Tracheal epithelial cell (primary cell): ENCODE measurements at places on chromosomes 4 and X. TPM values are rescaled to one million over a fixed set of nuclear protein-coding genes. Genes with fewer than 3 reads are reported as not detected.

The GNRHR gene
- 0.43 TPM in 1 of 2 replicates, not detected in the other for total RNA-seq

The CD38 gene
- total RNA-seq: under 0.01 and 0.21 TPM in 2 replicates

The PRSS12 gene
- 11.8 and 24.1 TPM in 2 replicates for total RNA-seq

The C4orf46 gene
- 2.8 and 5.1 TPM in 2 replicates for total RNA-seq

The TMEM271 gene
- not detected in 2 replicates for total RNA-seq

The MTMR8 gene
- total RNA-seq: 0.21 and 0.72 TPM in 2 replicates

The NAP1L2 gene
- 0.24 and 0.43 TPM in 2 replicates for total RNA-seq

The RAB41 gene
- not detected in 2 replicates for total RNA-seq

The BBS12 gene
- total RNA-seq: 3.1 and 4.0 TPM in 2 replicates

The PLK4 gene
- 2.4 and 6.6 TPM in 2 replicates for total RNA-seq

The TENM3 gene
- total RNA-seq: 1.5 and 1.7 TPM in 2 replicates

The NEUROG2 gene
- not detected in 2 replicates for total RNA-seq

The VCX3B gene
- total RNA-seq: not detected in 2 replicates

The UGT2B17 gene
- total RNA-seq: not detected in 2 replicates

The ESX1 gene
- not detected in 2 replicates for total RNA-seq

The HSD17B13 gene
- not detected in 2 replicates for total RNA-seq

The CCDC160 gene
- under 0.01 TPM in 1 of 2 replicates, not detected in the other for total RNA-seq

The RASSF6 gene
- 3.9 and 7.9 TPM in 2 replicates for total RNA-seq

The HDX gene
- total RNA-seq: 0.85 and 5.5 TPM in 2 replicates

The CXorf49 gene
- 0.24 TPM in 1 of 2 replicates, not detected in the other for total RNA-seq

The KIF4A gene
- total RNA-seq: 0.43 and 1.4 TPM in 2 replicates

The BEX1 gene
- total RNA-seq: not detected in 2 replicates

The RHOXF2B gene
- under 0.01 TPM in 1 of 2 replicates, not detected in the other for total RNA-seq

The GCNA gene
- 0.72 and 2.6 TPM in 2 replicates for total RNA-seq

The DUX4 gene
- not detected in 2 replicates for total RNA-seq

The CXCL11 gene
- total RNA-seq: 2.2 TPM in 1 of 2 replicates, not detected in the other

The HMGN5 gene
- total RNA-seq: 0.72 and 1.3 TPM in 2 replicates

The MAOA gene
- total RNA-seq: 59.8 and 243 TPM in 2 replicates

The TDO2 gene
- total RNA-seq: under 0.01 TPM in 1 of 2 replicates, not detected in the other

The SRPK3 gene
- total RNA-seq: under 0.01 and 0.43 TPM in 2 replicates

The CT45A1 gene
- not detected in 2 replicates for total RNA-seq

The XK gene
- total RNA-seq: 0.72 and 0.85 TPM in 2 replicates

The STBD1 gene
- total RNA-seq: 7.9 and 16.9 TPM in 2 replicates

The USP51 gene
- 0.21 and 0.24 TPM in 2 replicates for total RNA-seq

The UGT2A3 gene
- total RNA-seq: 6.0 TPM in 1 of 2 replicates, not detected in the other

The TMEM192 gene
- 13.0 and 21.5 TPM in 2 replicates for total RNA-seq

The CSAG3 gene
- not detected in 2 replicates for total RNA-seq

The CXCL8 gene
- total RNA-seq: 3.2 and 412 TPM in 2 replicates

The ARHGAP10 gene
- 10.9 and 14.9 TPM in 2 replicates for total RNA-seq

The CTAG2 gene
- not detected in 2 replicates for total RNA-seq

The SCRG1 gene
- total RNA-seq: not detected in 2 replicates

The GYPE gene
- total RNA-seq: not detected in 2 replicates

The IGFBP7 gene
- 148 and 501 TPM in 2 replicates for total RNA-seq

The DDX53 gene
- not detected in 2 replicates for total RNA-seq

The ARL9 gene
- total RNA-seq: 0.43 TPM in 1 of 2 replicates, not detected in the other

The VCX3A gene
- not detected in 2 replicates for total RNA-seq
